Activated naive CD8-positive, alpha-beta T cell treated with anti-CD3 and anti-CD28 coated beads, Interleukin-2, amount 50 U/mL, for 16 hours (primary cell): ENCODE measurements at places on chromosomes 2 and 18.
A peak's percentile ranks its signal among the peaks of the same experiment; 100 is the strongest.

DNA sequence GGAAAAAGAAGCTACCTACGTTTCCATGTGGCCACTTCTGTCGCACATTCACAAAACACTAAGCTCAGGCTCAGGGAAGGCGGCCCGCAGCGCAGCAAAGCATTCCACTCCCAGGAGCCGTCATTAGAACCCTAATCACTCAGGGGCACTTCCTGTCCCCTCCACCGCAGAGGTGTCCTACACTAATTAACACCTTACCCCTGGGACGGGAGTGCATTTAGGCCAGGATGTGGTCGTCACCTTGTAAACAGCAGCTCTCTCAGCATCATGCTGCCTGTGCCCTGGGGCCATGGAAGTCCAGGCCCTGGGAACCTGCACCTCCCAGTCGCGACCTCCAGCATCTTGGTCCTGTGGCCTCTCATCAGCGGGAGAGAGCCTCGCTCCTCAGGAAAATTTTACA is 359.8 kb upstream of the SALL3 start:
- no peak for DNase-seq

- peak; percentile 99 for DNase-seq
Observed at GRCh38 chr2:44168681-44169154, at the start of gene PPM1B. Gene PPM1B, plus strand, starts transcription at chr2:44168875. Its CDS starts 32,325 bp downstream, at chr2:44201200.

GRCh38 chr2:74146929-74147726 is 584 bp downstream of the BOLA3 start:
- DNase-seq: no peak

- no peak for DNase-seq
Observed at GRCh38 chr2:114526841-114527240, 84.4 kb downstream of the DPP10 start.

- DNase-seq: no peak
Observed at GRCh38 chr2:6352247-6352646, 513.5 kb downstream of the CMPK2 start.

DNA sequence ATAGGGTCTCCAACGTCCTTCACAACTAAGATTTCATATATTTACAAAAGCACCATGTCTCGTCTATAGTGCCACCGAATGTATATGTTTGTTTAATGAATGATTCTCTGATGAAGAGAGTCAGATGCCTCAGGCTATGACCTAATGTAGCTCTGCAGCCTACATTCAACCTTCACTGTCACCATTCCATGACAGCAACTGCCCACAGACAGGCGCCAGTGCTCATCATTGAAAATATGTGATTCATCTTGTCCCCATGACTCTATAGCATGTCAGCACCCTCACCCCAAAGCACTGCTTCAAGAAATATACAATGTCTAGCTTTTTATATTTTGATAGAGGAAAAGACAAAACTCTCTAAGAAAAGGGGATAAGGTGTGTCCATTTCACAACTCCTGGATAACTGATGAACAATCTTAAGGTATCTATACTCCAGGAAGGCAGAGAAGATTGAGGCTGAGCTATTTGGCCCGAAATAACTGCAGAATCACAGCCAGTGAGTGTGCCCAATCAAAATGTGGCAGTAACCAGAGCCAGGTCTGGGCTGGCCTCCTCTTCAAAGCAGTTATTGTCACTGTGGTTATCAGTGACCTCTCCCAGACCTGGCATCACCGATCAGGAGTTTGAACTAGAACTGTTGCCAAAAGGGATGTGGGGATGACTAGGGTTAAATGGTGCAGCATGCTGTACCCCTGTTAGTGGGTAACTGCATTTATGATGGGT is 246.6 kb downstream of the SETBP1 start:
- no peak for DNase-seq

DNA sequence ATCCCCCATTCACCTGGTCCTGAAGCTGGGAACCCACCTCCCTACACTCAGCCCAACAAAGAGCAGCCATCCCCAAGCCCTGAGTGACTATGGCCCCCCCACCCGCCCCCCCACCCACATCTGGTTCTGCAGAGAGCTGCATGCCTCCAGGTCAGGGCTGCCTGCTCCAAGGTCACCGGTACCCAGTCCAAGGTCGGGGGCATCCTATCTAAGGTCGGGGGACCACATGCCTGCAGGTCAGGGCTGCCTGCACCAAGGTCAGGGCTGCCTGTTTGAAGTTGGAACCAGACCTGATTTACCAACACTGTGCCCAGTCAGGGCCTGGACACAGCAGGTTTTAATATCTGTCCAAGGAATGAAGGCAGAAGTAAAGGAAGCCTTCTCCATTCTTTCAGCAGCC is 66.1 kb upstream of the GPC1 start:
- DNase-seq: no peak

DNA sequence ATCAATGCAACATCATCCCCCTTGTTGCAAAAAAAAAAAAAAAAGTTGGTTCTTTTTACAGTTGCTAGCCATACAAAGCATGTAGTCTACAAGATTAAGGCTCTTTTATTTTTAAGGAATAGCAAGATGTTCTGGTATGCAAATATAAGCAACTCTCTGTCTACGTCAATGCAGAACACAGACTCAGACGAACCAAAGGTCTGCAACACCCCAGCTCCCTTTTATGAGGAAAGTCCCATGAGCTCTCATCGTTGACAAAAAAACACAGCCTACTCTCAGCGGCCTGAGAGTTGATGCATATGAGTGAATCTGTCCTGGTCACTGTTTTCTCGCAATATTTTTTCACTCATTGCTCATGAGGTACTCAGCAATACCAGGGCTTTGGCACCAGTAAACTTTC is 112.9 kb downstream of the STK39 start:
- no peak for DNase-seq

- no peak for DNase-seq
Observed at GRCh38 chr18:3594760-3595368, 144.9 kb downstream of the TGIF1 start.

- no peak for DNase-seq
Observed at GRCh38 chr2:111140815-111141214, 20.1 kb downstream of the BCL2L11 start.

DNA sequence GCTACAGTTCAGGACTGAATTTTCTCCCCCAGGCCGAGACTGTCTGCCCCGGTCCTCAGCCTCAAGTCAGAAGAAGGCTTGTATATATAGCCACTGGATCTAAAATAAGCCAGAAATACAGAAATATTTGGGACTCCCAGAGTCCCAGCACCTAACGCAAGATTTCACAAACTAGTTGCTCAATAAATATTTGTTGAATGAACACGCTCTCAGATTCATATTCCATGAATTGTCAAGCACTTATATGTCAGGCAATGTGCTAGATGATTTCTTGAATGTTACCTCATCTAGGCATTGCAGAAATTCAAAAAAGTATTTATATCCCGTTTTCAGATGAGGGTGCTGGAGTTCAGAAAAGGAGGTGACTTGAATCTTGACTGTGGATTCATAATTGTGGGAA is 163.7 kb upstream of the KLHL29 start:
- no peak for DNase-seq

GRCh38 chr2:221527776-221528309 is 44.3 kb downstream of the EPHA4 start:
- no peak for DNase-seq

- DNase-seq: no peak
Observed at GRCh38 chr2:143548032-143548431, 418.8 kb downstream of the ARHGAP15 start.

GRCh38 chr18:8701546-8702118 is 3.7 kb upstream of the MTCL1 start:
- DNase-seq: no peak

DNA sequence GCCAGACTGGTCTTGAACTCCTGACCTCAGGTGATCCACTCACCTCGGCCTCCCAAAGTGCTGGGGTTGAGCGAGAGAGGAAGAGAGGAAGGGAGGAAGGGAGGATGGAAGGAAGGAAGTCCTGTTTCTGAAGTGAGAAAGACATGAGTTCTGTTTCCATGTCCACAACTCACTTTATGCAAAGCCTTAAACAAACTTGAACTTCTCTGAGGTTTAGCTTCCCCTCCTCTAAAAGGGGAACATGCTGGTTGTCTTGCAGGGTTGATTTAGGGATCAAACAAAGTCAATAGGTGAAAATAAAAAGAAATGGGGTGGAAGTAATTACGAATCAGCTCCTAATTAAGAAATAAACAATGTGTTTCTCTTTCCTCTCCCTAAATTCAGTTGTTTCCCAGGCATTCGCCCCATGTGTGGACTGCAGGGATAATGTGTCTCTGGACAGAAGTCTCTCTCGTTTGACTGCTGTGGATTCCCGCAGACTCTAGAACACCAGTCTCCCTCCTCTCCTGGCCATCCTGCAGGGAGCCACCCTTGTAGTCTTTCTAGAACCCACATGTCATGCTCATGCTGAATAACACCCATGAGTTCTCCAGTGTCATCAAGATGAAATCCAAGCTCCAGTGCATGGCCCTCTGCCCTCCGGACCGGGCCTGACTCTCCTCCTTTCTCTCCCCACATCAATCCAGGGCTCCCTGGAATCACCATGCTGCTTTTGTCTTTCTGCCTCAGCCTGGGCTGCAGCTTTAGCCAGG is 229.3 kb upstream of the TRIB2 start:
- no peak for DNase-seq

DNA sequence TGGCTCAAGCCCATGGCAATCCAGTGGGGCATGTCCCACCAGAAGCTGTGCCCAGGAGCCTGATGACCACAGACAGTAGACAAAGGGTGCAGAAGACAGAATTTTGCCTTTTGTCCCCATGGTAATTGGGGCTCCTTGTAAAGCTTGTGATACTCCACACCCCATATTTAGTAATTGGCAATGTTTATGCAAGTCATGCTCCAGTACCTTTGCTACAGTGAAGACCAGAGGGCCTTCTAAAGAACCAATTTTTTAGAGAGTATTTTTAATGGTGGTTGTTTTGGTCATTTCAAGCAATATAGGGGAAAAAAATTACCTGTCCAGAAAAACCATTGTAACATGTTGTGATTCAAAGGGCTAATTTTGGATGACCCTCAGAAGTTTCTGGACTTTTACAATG is 194.8 kb downstream of the ANAPC1 start:
- no peak for DNase-seq

GRCh38 chr18:40079786-40080185 is 1875.2 kb upstream of the PIK3C3 start:
- no peak for DNase-seq

DNA sequence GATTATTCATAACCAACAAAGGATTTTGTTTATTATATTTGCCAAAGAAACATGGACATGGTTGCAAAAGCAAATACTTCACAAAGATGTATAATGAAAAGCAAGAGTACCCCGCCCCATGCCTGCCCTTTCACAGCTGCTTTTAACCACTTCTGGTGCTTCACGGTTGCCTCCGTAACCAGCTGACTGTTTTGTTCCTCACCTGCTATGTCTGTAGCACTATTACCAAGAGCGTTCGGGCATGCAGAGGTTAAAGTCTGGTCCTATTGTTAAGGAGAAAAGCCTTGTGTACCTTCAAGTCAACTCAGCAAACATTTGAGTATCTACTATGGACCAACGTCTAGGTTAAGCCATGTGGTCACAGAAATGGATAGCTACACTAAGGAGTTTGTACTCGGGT is 115.2 kb upstream of the FOSL2 start:
- no peak for DNase-seq

DNA sequence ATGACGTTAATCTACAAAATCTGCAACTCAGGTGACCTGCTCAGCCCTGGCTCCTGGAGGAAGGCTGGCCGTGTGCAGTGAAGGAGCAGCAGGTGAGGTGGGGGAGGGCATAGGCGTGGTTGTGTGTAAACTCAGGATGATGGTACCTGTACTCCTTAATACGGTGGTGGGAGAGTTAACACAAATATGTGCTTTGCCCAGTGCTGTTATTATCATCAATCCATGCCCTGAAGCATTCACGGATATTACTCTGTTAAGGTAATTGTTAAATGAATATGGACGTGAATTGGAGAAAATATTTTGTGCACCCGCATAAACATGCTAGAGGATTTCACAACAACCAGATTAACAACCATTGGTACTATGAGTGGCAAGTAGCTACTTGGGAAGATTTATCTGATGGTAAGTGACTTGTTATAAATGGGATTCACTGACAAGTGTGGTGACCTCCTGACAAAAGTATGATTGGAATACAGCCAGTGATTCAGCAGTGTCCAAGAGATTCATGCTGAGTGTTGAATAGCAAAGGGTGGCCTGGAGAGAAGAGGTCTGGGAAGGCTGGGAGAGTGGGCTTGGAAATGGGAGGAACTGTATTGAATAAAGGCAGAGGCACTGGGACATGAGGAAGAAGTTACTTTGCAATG is 194.1 kb downstream of the TPGS2 start:
- no peak for DNase-seq

DNA sequence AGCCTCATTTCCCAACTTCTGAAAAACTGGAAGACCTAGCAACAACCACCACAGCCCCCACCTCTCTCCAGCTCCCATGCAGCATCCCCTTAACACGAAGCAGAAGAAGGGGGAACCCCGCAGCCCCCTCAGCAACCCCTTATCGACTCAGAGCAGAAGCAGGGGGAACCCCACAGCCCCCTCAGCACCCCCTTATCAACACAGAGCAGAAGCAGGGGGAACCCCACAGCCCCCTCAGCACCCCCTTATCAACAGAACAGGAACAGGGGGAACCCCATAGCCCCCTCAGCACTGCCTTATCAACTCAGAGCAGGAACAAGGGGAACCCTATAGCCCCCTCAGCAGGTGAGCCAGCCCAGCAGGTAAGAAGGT is 6.7 kb downstream of the SLC66A2 start:
- DNase-seq: no peak

GRCh38 chr2:100352521-100352920 is 30.2 kb upstream of the LONRF2 start:
- no peak for DNase-seq

DNA sequence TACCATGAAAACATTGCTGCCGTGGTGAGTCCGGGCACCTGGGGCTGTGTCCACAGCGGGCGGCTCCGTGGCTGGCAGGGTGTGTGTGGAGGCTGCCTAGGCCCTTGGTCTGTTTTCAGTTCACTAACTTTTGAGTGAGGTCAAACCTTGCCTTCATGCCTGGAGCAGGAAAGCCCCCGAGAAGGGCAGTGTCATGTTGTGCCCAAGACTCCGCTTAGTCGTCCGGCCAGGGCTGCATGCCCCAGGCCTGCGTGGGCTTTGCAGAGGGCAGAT is 24.1 kb downstream of the MAL start:
- no peak for DNase-seq

DNA sequence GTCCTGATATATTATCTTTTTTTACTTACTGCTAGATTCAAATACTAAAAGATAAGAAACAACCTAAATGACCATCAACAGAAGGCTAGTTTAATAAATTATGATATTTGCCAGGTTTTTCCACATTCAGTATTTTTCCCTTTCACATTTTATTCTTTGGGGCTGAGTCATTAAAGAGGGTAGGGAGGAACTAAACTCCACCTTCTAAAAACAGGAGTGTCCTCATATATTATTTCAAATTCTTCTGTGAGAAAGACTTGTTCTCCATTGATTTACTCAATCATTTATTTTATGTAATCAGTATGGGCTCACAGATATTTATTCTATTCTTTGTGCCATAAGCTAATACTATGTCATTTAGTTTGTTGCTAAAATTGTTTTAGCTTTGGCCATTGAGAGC is 9.0 kb downstream of the HDHD2 start:
- no peak for DNase-seq

GRCh38 chr18:63177919-63178821 is 141.4 kb downstream of the BCL2 start:
- no peak for DNase-seq
